ENCODE measurements at places on chromosomes 6 and 20.
A peak's percentile ranks its signal among the peaks of the same experiment; 100 is the strongest.

- no peak overlapping the region for H3K4me3 ChIP-seq
- H3K27me3 ChIP-seq, result no peaks in the 10 kb centered on the region
- H3K36me3 ChIP-seq, result peaks cover 8% of the 10 kb centered on the region
- DNase-seq, result no peak
- no peak overlapping the region for H3K27ac ChIP-seq
Measured at GRCh38 chr20:38776363-38776762, 28.1 kb downstream of the ACTR5 start.

GRCh38 chr6:43308101-43308989, at the start of gene CRIP3:
Gene CRIP3 (minus strand): TSS chr6:43308826. CDS start chr6:43308792, 34 bp downstream.
- DNase-seq, result peak; percentile 61
- H3K27ac ChIP-seq, result no peak within 1 kb of the TSS
- H3K4me1 ChIP-seq, result peaks cover 15% of the 10 kb centered on the region
- no peaks in the 10 kb centered on the region for H3K36me3 ChIP-seq
- H3K4me3 ChIP-seq, result peak within 1 kb of the TSS; percentile 64
- H3K27me3 ChIP-seq, result no peaks in the 10 kb centered on the region

DNA sequence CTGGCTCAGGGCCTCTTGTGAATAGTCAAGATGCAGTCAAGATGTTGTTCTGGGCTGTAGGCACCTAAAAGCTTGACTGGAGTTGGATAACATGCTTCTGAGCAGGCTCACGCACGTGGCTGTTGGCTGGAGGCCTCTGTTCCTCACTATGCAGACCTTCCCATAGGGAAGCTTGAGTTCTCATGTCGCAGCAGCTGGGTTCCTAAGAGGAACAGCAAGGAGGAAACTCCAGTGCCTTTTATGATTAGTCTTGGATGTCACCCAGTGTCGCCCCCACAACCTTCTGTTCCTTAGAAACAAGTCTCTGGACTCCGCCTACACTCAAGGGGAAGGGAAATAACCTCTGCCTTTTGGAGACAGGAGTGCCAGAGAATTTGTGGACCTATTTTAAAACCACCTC, 210.7 kb downstream of the BCAS1 start:
- DNase-seq, result no peak
- H3K4me1 ChIP-seq, result peaks cover 21% of the 10 kb centered on the region
- H3K36me3 ChIP-seq, result no peaks in the 10 kb centered on the region
- no peaks in the 10 kb centered on the region for H3K27me3 ChIP-seq
- no peak overlapping the region for H3K4me3 ChIP-seq

GRCh38 chr6:146870760-146871159, 272.0 kb downstream of the ADGB start:
- no peak overlapping the region for H3K4me3 ChIP-seq
- no peaks in the 10 kb centered on the region for H3K36me3 ChIP-seq
- H3K27me3 ChIP-seq, result no peaks in the 10 kb centered on the region
- H3K4me1 ChIP-seq, result no peaks in the 10 kb centered on the region
- no peak for DNase-seq

DNA sequence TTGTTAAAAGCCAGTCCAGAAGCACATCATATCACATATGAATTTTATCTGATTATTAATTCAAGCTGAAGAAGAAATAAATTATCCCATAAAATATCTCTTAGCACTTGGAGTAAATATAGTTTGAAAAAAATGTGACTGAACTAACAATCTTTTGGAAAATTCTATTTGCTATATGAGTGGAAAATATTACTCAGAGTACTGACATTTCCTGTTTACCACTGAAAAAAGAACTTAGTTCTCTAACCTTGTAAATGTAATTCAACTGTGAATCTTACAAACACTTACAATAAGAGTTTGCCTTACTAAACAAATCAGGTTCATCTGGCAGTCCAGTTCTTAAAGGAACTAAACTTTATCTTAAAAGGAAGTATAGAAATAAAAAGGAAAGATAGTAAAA, 44.2 kb downstream of the MOXD1 start:
- no peak overlapping the region for H3K27ac ChIP-seq
- DNase-seq, result no peak
- no peaks in the 10 kb centered on the region for H3K27me3 ChIP-seq
- H3K4me1 ChIP-seq, result peaks cover 10% of the 10 kb centered on the region
- H3K4me3 ChIP-seq, result no peak overlapping the region

GRCh38 chr20:13147971-13148370, 73.1 kb upstream of the ISM1 start:
- no peaks in the 10 kb centered on the region for H3K36me3 ChIP-seq
- no peak for DNase-seq
- no peaks in the 10 kb centered on the region for H3K4me1 ChIP-seq
- no peak overlapping the region for H3K27ac ChIP-seq

- no peaks in the 10 kb centered on the region for H3K36me3 ChIP-seq
- H3K27me3 ChIP-seq, result no peaks in the 10 kb centered on the region
- no peak overlapping the region for H3K27ac ChIP-seq
- DNase-seq, result peak; percentile 33
- no peak overlapping the region for H3K4me3 ChIP-seq
Measured at GRCh38 chr20:62668441-62669027, 26.2 kb downstream of the SLCO4A1 start.

DNA sequence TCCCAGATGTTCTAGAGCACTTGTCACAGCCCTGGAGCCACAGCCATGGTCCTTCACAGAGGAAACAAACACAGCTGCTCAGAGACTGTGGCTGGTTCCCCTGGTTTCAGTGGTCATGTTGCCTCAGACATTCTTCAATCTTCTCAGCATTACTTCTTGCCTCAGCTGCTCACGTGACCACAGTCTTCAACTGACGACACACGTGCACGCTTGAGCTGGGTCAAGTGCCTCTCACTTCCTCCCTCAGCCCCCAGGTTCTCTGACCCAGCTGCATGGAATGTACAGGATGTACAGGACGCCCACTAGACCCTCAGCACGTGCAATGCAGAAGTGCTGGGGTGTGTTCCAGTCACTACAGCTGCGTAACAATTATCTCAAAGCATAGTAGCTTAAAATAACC, 159.8 kb upstream of the GGTLC1 start:
- H3K27me3 ChIP-seq, result no peaks in the 10 kb centered on the region
- H3K4me1 ChIP-seq, result no peaks in the 10 kb centered on the region
- no peaks in the 10 kb centered on the region for H3K36me3 ChIP-seq
- no peak overlapping the region for H3K4me3 ChIP-seq
- no peak for DNase-seq
- H3K27ac ChIP-seq, result no peak overlapping the region

DNA sequence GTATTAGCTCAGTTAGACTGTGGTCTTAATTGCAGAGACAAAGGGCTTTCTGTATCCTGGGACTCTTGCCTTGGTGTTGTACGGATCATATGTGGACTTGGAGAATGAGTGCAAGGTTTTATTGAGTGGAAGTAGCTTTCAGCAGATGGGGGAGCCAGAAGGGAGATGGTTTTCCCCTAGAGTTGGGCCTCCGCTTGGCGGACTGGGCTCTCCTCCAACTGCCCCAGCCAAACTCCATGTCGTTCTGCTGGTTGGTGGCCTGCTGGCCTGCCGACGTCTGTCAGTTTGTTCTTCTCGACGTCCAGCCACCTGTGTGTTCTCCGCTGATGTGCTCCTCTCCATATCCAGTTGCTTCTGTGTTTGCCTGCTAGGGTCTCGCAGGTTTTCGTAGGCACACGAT, 189.5 kb upstream of the FLRT3 start:
- DNase-seq, result no peak
- no peaks in the 10 kb centered on the region for H3K4me1 ChIP-seq
- no peaks in the 10 kb centered on the region for H3K36me3 ChIP-seq
- no peak overlapping the region for H3K4me3 ChIP-seq
- H3K27ac ChIP-seq, result no peak overlapping the region

- peaks cover 34% of the 10 kb centered on the region for H3K4me1 ChIP-seq
- no peak overlapping the region for H3K4me3 ChIP-seq
Measured at GRCh38 chr20:57480444-57481160, 44.3 kb downstream of the CTCFL start.

DNA sequence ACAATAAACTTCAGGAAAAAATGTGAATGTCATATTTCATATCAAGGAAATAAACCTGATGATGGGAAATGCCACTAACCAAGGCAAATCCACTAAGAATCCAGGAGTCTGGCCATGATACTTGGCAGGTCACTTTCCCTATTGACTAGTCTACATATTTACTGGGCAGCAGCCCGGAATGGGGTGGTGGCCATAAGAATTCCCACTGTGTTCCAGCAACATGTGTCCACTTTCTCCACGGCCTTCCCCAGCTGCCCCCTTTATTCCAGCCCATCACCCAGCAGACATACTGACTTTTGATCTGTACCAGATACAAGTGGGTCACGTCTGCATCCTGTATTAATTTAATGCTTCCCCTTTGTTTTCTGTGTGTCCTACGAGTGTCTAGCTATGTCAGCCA, 234.5 kb upstream of the PRDM1 start:
- no peak overlapping the region for H3K4me3 ChIP-seq
- no peak for DNase-seq
- no peaks in the 10 kb centered on the region for H3K4me1 ChIP-seq
- no peaks in the 10 kb centered on the region for H3K27me3 ChIP-seq
- no peak overlapping the region for H3K27ac ChIP-seq

GRCh38 chr20:35344354-35344837, 52.2 kb upstream of the FAM83C start:
- H3K4me1 ChIP-seq, result no peaks in the 10 kb centered on the region
- H3K36me3 ChIP-seq, result peaks cover 28% of the 10 kb centered on the region
- no peaks in the 10 kb centered on the region for H3K27me3 ChIP-seq

DNA sequence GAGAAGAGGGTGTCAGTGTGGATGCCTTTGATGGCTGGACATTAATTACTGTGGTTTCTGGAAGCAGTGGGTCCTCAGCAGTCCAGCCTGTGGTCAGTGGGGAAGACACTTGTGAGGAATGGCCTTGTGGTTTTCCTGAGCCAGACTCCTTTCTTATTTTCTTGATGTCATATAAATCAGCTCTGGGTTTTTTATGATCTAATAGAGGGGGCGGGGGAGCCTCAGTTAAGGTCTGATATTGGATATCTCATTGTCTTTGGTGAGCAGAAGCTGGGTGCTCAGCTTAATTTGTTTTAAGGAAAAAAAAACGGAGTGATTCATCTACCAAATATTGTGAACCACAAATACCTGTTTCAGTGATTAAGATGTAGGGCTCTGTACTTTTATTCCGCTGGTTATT, 62.1 kb downstream of the OTOR start:
- peaks cover 10% of the 10 kb centered on the region for H3K27me3 ChIP-seq
- H3K4me1 ChIP-seq, result no peaks in the 10 kb centered on the region
- H3K36me3 ChIP-seq, result no peaks in the 10 kb centered on the region
- no peak overlapping the region for H3K27ac ChIP-seq
- no peak for DNase-seq
- no peak overlapping the region for H3K4me3 ChIP-seq
